ENCODE measurements at places on chromosomes 3 and 15.

DNA sequence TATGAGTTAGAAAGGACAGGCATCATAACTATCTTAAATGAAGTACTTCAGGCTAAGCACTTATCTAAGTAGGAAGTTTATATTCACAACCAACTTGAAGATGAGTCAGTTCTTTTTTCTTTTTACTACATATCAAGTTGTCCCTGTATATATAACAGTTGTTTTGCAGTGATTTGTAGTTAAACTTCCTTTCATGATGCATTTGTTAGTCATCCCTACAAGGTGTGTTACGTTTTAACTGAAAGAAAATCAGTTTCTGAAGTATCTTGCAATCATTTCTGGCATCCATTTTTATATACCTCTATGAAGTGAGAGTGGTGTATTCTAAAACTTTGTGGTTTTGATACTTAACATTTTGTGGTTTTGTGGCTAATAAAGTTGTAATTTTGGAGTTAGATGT lies 46.1 kb downstream of the ZFAND6 start:
- no peak for DNase-seq

- no peak for DNase-seq
These were observed 235.8 kb downstream of the SUCLG2 start for GRCh38 chr3:67418426-67419217.

DNA sequence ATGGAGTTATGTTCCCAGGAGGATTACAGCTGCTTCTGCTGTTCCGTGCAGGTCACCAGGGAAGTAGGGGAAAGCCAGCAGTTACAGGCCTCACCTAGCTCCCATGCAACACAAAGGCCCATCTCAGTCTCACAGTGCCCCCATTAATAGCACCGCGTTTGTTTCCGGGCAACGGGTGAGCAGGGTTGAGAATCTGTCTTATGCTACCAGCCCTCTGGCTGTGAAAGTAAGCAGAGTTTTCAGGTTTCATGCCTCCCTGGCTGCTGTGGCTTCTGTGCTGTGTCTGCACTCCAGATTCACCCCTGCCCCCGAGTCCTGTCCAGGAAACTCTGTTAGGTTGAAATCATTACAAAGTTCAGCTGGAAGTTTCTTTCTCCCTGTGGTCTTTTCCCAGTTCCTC lies 254.4 kb upstream of the GPR149 start:
- DNase-seq: no peak

GRCh38 chr3:43539321-43539720 lies 82.5 kb downstream of the ANO10 start:
- no peak for DNase-seq

DNA sequence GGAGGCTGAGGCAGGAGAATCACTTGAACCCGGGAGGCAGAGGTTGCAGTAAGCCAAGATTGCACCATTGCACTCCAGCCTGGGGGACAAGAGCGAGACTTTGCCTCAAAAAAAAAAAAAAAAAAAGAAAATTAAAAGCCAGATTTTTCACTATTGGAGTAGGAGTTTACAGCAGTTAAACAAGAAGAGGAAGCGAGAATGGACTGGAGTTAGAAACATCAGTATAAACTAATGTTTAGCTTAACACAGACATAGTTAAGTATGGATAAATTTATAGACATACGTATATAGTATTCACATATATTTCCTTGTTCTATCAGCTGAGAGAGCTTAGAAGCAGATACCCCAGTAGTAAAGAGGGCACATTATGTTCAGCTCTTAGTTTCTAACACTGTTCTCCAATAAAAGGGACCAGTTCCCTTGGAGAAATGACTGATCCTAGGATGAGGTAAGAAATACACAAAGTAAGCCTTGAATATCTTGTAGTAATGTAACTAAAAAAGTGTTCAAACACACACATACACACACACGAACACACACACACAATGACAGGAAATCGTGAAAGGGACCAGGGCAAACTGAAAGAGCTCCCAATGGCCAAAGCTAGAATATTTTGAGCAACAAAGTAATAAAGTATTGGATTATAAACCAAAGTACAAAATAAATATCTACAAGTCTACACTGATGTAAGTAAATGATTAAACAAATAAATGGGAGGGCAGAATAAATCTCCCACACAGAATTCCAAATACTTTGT lies 25.1 kb downstream of the PIK3CB start:
- DNase-seq: no peak

DNA sequence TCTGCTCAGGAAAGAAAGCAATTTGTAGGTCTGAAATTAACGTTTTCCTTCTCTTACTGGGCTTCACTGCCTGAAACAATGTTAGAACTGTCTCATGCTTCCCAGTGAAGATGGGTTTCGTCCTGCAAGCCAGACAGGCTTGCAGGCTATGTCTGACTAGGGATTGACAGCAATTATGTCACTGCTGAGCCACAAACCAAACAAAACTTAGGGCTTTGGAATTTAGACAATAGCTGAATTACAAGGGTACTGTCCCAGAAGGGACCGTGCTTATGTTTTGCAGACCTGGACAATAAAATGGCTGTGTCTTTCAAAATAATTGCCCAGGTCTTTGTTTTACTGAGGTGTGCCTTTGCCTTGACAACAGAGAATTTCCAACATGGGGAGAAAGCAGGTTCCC lies 46.3 kb upstream of the CCDC80 start:
- DNase-seq: no peak

DNA sequence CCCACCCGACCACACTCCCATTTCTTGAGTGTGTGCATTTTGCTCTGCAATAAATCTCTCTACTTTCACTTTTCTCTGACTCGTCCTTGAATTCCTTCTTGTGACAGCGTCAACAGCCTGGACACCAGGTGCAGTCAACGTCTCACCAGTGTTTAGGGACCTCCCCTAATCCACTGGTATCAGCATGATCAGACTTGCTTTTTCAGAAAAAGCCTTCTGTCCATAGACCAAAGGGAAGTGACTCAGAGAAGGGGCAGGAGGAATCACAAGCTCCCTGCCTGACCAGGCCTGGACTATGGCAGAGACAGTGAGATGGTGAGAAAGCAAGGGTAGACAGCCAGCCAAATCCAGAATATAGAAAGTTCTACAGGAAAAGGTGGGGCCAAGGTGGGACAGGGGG lies 15.5 kb downstream of the CCR5 start:
- DNase-seq: no peak

DNA sequence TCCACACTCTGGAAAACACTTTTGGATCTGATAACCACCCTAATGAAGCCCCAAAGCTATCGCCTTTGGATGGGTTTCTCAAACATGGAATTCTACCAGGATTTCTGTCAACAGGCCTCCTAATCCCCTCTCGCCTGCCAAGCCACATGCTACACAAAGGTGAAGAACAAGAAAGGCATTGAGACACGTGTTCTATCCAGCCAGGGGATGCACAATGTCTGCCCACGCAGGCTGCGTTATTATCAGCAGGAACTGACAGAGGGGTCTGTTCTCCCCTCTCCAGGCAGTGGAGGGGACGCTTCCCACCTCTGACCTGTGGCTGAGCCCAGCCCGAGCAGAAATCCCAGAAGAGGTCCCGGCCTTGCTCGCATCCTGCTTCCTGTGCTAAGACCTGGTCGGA lies 45.4 kb upstream of the THBS1 start:
- no peak for DNase-seq

GRCh38 chr15:38017721-38018120 lies 83.3 kb downstream of the TMCO5A start:
- DNase-seq: no peak

GRCh38 chr3:21642433-21642832 lies 108.6 kb downstream of the ZNF385D start:
- DNase-seq: no peak

- no peak for DNase-seq
These were observed 2.6 kb downstream of the CILP start for GRCh38 chr15:65208647-65209046.

- DNase-seq: no peak
These were observed 23.4 kb upstream of the SEC13 start for GRCh38 chr3:10344147-10344943.

GRCh38 chr3:112670824-112671223 lies 29.9 kb upstream of the CCDC80 start:
- no peak for DNase-seq

GRCh38 chr15:25763331-25763751 lies 99.8 kb downstream of the ATP10A start:
- DNase-seq: no peak

DNA sequence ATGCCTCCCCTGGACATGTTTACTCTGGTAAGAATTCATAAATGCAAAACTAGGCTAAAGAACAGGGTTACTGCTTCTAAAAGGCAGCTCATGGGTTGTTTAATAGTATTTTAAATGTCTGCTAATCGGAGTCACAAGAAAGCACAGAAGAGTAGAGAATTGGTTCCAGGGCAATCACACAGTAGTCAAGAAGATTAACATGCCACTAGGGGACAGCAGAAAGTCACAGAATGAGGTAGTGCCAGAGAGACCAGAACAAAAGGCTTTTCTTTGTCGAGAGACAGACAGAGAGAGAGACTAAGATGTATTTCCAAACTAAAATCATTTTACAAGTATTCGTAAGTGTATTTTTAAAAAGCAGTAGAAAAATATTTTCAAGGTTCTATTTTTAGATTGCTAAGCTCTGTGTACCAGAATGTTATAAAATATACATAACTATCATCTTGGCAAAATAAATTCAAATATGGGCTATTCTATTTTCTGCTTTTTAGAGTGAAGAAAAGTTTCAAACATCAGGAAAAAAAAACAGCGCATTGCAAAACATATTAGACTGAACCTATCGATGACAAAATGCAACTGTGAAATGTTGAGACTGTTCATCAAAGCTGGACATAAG lies 78.3 kb upstream of the CDIN1 start:
- DNase-seq: peak; percentile 0

- no peak for DNase-seq
These were observed at the start of gene FBLN2 for GRCh38 chr3:13548696-13549622. Gene FBLN2, plus strand, starts transcription at chr3:13549125. Its CDS starts 21,231 bp downstream, at chr3:13570356.

DNA sequence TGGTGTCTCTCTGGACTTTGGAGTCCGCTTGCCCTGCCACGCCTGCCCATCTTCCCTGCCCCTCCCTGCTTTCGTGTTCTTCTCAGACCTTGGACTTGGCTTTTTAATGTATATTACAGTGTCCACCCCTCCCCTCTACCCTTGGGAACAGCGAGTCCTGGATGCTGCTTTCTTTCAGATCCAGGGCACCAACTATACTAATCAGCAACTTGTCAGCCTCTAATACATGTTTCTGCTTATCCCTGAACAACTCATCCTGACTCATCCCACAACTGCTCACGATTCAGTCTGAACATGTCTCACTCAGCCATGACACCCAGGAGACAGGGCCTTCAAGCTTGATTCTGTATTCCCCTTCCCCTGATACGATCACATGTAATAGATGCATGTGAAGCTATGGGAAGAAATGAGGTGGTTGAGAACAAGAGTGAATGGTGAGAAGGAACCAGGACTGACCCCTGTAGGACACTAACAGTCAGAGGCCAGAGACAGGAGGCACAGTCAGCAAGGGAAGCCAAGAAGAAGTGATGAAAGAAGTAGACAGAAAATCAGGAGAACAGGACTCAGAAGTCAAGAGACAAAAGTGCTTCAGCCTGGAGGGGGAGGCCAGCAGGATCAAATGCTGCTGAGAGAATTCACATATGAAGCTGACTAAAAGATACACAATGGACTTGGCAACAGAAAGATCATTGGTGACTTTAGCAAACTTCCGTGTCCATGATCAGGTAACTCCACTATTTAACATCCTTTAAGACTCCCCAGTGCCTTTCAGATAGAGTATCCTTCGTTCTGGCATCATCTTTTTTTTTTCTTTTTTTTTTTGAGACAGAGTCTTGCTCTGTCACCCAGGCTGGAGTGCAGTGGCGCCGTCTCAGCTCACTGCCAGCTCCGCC lies 35.4 kb downstream of the BCL2L10 start:
- DNase-seq: no peak

- no peak for DNase-seq
These were observed 7.2 kb downstream of the GLDN start for GRCh38 chr15:51348688-51349087.

DNA sequence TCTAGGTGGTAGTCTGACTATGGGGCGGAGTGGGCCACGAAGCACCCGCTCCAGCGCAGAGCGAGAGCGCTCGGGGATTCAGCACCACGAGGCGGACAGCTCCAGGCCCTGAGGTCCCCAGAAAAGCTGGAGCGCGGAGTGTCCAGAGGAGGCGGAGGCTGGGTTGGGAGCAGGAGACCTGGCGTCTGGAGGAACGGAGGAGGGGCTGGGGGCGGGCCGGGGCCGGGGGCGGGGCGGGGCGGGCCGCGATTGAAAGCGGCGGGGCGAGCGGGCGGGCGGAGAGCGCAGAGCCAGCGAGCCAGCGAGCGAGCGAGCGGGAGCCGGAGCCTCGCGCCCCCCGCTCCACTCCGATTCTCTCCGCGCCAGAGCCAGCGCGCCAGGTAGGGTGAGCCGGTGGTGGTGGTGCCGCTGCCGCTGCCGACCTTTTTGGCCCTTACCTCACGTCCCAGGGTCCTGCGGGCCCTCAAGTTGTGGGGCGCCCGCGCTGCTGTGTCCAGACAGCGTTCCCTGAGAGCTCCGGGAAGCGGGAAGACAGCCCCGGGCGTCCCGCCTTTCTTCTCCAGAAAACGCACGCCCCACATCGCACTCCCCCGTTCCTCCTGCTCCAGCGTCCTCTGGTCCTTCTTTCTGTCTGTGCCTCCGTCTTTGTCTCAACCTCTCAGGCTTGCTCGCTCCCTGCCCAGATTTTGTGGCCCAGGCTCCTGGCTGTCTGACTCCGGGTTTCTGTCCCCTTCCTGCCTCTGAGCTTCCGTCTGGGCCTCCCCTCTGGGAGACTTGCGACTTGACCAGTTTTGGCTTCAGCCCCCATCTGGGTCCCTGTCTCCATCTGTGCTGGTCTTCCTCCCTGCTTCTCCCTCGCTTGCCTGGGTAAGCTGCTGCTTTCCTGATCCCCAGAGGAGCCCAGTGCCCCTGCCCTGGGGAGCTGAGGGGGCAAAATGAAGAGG lies at the start of gene GRM2:
TSS of gene GRM2 (plus strand) at position 281 of the 944 bp plus-strand sequence. CDS start 1,916 bp downstream, outside the sequence.
- no peak for DNase-seq

GRCh38 chr3:48303021-48303420 lies 30.4 kb downstream of the SPINK8 start:
- no peak for DNase-seq

DNA sequence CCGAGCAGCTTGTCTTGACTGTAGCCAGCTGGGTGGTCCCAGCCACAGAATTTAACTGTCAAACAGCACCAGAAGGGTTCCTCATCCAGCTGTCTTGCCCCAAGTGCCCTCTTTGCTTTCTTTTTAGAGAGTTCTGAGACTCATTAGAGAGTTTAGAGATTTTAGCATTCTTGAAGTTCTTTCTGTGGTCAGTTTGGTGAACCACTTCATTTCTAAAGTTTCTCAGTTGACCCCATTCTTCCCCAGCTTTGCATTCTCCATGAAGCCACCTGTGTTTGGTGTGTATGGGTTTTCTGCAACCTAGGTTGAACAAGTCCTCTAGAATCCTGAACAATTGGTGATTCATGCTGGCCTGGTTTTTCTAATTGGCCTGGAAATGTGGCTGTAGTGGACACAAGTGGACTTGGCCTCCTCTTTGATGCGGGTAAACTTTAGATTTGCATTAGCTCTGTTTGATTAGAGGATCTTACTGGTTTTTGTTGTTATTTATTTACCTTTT lies 33.7 kb downstream of the FLNB start:
- no peak for DNase-seq
